HEK293T (cell line): ENCODE measurements at places on chromosomes 4 and X.

DNA sequence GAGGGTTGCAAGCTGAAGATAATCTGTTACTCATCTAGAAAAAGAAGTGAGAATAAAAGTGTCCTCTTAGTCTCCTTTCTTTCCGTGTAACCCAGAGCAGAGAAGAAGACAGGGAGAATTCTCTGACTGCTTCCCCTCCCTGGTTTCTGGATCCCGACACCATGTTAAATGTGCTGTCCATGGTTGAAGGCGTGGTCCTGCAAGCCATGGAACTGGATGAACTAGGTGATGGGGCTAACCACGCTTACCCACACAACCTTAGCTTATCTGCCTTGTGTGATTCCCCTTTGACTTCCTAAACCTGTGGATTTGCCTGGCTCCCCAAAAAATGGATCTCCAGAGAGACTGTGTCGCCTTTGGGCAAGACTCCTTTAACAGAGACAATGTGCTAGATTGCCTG, 907.6 kb downstream of the FSTL5 start:
- DNase-seq: no peak

- DNase-seq: no peak
Measured at GRCh38 chr4:80926891-80927290, 103.6 kb upstream of the BMP3 start.

- DNase-seq: peak; percentile 40
Measured at GRCh38 chr4:84498203-84498934, 723 bp downstream of the NKX6-1 start.

DNA sequence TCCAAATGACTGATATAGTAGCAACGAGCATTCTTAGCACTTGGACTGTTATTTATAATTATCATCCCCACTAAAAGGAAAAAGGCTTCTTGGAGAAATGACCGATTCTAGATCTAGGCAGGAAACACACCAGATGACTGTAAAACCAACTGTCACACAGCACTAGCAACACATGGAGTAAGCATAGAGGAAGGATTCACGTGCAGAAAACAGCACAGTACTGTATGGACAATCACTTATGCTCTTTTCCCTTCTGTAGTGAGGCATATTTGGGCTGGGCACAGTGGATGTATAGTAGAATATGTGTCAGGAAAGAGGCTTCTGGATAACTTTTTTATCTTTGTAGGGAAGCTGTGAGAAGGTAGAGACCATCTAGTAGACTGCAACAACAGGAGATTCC, 6.0 kb upstream of the COPS4 start:
- DNase-seq: no peak

- DNase-seq: no peak
Measured at GRCh38 chrX:45845142-45845541, 644.5 kb upstream of the DIPK2B start.

GRCh38 chr4:142846108-142846728, at the start of gene INPP4B:
Gene INPP4B (minus strand): TSS chr4:142846301.
- DNase-seq: peak; percentile 37

DNA sequence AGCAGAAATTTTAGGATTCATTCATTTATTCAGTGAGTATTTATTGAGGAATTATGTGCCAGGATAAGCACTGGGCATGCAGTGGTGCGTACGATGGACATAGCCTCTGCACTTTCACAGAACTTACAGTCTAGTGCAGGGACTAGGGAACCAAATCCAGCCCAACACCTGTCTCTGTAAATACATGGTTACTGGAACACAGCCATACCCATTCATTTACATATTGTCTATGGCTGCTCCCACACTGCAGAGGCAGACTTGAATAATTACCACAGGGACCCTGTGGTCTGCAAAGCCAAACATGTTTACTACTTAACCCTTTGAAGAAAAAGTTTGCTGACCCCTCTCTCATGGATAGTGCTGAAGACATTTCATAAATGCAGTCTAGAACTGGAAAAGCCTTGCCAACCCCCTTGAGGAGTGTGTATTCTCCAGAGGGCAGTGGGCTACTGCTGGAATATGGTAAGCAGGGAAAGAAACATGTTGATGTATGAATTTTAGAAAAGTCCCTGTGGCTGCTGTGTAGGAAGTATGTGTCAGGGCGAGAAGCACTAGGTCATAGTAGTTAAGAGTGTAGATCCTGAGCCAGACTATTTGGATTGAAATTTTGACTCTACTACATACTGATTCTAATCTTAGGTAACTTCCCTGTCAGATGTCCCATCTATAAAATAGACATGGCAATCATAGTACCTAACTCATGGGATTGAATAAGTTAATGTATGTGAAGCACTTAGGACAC, 75.5 kb downstream of the GALNT7 start:
- no peak for DNase-seq

DNA sequence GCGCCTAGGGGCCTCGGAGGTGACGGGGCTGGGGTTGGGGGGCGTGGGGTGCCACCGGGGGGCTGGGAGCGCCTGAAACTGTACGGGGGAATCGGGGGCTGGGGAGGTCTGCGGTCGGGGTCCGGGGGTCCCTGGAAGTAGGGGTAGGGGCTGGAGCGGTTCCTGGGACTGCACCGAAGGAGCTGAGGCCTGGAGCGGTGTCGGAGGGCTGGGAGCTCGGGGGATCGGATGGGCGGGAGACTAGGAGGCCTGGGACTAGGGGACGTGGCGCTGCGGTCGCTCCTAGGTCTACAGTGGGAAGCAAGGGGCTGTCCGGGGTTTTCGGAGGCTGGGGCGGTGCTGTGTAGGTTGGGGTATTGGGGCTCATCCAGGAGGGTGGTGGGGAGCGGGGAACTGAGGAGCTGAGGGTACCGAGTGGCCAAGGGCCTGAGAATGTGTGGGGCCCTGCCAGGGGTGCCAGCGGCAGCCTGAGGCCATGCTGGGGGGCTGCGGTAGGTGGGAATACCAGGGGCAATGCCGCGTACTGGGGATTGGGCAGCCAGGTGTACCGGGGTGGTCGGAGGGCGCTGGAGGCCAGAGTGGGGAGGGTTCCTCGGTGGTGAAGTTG, 562 bp downstream of the AKAP17A start:
- DNase-seq: no peak

GRCh38 chr4:176538217-176538925, 218.6 kb downstream of the SPCS3 start:
- no peak for DNase-seq

DNA sequence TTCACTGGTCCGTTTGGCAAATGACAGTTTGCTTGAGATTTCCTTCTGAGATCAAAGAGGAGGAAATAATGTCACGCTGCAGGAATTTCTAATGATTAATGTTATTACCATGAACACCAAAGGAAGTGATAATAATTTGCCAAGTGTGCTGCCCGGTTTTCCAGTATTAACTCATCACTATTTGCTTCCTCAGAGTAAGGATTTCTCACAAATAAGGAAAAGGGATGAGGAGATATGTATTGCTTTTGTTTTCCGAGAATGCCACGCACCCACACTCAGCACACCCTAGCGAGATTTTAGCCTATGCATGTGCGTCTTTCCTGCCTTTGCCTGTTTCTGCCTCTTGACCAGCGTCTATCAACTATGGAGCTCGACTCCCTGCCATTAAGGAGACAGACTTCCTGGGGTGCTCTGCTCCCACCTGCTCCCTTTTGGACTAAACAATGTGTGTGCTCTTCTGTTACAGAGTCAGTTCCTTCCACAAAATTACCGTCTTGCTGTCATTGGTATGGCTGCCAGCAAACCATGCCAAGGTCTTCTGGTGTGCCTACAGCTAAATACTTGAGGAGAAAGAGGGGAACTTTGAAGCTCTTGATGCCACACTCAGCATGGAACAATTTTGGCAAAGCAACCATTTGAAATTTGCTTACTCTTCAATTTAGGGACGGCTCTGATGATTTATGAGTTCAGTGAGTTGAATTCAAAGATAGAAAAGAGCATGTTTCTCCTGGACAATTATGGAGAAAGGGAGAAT, 393.1 kb upstream of the ZFP42 start:
- DNase-seq: no peak

GRCh38 chr4:150116506-150116905, 38.3 kb downstream of the DCLK2 start:
- no peak for DNase-seq

DNA sequence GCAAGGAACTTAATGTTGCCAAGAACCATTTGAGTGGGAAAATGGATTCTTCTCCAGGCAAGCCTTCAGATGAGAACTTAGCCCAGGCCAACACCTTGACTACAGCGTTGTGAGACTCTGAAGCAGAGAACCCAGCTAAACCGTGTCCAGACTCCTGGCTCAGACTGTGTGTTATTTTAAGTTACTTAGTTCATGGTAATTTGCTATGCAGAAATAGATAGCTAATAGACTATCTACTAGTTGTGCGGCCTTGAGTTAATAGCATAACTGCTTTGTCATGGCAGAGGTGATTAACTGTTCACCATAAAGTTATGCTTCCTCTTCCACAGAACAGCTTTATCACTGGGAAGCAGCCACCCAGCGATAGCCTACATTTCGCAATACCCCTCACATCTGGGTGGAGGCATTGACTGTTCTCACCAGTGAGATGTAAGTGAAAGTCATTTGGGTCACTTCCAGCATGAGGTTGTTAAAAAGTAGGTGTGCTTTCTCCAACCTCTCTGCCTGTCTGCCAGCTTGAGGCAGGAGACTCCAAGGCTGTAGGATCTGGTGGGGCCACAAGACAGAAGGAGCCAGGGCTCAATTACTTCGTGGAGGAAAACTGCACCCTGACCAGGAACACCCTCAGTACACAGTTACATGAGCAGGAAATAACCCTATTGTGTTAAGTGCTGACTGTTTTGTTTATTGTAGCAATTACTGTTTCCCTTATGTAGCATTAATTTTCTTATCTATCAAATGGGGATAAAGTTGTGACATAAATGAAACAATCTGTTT, 94.2 kb downstream of the GPAT3 start:
- no peak for DNase-seq

- no peak for DNase-seq
Measured at GRCh38 chr4:172986114-172986513, 182.5 kb upstream of the GALNT7 start.

GRCh38 chr4:154574311-154574710, 11.5 kb downstream of the FGB start:
- DNase-seq: no peak

DNA sequence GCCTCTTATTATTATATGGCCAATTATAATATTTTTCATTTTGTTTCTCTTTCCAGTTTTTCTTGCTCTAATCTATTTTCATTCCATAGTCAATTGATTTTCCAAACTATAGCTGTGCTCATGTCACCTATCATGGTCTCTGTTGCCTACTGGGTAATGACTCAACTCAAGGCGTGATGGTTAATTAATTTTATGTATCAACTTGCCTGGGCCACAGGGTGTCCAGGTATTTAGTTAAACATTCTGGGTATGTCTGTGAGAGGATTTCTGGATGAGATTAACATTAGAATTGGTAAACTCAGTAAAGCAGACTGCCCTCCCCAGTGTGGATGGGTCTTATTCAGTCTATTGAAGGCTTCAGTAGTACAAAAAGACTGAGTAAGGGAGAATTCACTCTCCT, 9.9 kb downstream of the FHIP1A start:
- no peak for DNase-seq

- DNase-seq: no peak
Measured at GRCh38 chr4:171583790-171584189, 229.4 kb upstream of the GALNTL6 start.

DNA sequence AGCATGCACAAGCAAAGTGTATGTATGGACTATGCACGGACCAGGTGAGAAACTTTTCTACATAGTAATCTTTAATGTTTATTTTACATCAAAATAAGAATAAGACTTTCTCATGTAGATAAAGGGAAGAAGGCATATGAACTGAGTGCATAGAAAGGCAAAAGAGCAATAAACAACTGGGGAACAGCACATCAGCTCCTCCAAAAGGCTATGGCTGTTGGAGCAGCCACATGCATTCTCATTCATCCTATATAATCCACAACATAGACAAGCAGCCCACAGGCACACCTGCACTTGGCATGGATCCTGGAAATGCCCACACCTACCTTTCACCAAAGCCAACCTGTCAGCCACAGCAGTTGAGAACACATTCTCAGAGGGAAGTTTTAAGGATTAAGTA, 586.9 kb upstream of the INTU start:
- DNase-seq: no peak

DNA sequence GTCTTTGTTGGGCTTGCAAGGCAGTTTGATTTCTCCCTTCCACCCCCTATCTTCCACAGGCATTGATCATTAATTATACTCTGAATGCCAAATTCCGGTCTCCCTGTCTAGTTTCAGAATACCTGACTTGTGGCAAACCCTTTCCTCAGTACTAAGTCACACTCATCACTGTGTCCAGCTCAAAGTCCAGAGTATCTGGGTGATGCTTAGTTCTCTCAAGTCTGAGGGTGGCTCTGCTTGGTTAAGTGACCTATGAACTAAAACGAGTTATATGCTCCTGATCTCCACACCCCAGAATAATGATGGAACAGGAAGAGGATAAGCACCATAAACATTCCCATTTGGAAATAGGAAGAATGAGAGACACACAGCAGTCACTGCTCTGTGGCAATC, 6.5 kb downstream of the SMIM9 start:
- no peak for DNase-seq
